NCI-H526 treated with DMSO at 0.1 percent for 48 hours (cell line): ENCODE measurements at places on chromosomes 1 and 21.
A peak's percentile ranks its signal among the peaks of the same experiment; 100 is the strongest.

DNA sequence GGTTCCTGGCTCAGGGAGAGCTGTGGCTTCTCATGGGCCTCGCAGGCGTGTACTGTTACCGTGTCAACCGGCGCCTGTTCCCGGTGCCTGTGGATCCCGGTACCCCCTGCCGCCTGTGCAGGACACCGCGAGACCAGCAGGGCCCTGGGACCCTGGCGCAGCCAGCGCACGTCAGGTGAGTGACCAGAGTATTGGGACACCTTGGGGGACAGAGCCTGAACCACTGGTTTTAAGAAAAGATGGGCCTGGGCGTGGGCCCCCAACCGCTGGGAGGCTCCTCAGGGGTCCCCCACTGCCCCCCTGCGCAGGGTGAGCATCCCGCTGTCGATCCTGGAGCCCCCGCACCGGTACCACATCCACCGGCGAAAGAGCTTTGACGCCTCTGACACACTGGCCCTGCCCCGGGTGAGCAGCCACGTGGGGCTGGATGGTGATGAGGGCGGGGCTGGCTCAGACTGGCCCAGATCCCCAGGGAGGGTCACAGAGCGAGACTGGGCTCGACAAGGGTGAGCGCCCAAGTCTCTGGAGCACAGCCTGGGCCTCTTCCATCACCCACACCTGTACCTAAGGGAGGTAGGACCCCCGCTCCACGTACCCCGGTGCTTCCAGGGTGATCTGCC, 10.5 kb downstream of the MIIP start:
- no peak for DNase-seq

DNA sequence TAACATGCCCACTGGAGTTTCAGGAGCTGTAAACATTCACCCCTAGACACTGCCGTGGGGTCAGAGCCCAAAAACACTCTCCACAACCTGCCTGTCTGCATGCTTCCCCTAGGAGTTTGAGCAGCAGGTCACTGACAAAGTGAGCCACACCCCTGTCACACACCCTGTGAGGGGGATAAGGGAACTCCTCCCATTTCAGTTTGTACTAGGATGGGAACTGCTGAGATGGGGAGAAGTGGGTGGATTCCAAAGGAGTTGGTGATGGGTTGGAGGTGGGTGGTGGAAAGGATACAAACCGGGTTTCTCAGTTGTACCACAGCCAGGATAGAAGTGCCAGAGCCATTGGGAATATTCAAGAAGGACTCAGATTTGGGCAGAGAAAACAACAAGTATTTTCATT, 140.2 kb downstream of the MIS18A start:
- no peak for DNase-seq

DNA sequence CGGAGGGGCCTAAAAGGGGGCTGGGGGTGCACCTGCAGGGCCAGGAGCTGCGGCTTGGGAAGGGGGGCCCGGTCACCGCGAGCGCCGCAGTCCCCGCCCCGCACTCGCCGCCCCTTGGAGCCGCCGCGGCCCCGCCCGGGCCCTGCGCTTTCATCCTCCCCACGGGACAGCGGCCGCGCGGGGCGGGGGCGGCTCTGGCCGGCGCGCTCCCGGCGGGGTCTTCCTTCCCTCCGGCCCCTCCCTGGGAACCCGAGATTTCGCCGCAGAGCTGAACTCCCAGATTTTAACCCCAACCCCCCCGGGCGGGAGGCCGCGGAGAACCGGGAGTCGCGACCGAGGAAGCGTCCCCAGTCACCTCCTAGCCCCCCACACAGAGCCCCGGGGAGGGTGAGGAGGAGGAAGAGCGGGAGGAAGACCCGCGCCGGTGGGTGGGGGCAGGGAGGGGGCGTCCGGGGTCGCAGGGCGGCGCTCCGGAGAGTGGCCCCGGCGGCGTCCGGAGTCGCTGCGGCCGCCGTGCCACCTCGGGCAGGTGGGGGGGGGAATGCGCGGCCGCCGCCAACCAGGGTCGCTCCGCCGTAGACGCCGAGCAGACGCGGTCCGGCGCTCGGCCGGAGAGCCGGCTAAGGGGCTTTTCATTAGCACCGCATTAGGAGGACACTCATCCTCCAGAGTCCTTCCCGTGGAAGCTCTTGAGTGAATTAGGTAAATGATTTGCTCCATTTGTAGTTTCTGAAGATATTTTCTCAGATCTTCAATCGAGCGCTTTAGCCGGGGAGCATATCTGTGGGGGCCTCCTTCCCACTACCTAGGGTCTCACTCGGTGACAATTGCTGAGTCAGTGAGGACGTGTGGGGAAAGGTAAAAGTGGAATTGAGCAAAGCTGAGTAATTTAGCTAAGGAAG, 31.6 kb upstream of the NFIA start:
- no peak for DNase-seq

DNA sequence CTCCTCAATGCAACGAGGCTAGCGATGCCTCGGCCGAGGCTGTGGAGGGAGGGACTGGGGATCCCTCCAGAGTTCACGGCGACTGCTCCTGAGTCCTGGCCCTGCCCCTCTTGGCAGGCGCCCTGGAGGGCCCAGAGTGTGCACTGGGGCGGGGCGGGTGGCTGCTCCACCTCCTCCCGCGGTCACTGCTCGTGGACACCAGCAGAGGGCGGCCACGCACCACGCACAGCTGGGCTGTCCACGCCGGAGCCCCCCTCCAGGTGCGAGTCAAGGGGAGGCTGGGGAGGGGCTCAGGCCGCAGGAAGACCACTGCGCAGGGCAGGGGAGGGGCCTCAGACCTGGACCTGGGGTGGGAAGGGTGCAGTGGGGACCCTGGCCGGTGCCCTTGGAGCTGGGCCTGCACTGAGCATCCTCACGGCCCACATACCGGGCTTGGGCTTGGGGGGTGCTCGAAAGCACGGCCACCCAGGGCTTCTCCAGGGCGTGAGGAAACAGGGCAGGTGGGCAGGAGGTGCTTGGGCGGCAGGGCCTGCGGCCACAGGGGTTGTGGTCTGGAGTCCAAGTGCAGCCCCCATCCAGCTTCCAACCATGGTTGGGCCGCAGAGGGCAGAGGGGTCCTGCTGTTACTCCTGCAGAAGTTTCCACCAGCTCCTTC, 20.6 kb upstream of the TTC34 start:
- DNase-seq, result no peak

DNA sequence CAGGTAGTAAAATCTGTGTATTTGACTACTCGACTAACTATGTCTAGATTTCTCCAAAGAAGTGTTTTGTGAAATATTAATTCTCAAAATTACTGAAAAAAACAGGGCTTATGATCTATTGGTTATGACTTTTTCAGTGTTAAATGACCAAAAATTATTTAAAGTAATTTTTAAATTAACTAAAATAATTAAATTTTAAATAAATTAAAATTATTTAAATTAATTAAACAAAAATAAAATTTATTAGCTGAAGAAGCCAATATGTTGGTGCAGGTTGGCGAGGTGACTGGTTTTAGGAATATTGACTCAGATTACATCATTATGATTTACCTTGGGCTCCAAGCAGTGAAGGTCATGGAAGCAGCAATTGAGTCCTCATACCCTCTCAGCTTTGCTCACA, 483.2 kb downstream of the PTPRC start:
- DNase-seq, result no peak

DNA sequence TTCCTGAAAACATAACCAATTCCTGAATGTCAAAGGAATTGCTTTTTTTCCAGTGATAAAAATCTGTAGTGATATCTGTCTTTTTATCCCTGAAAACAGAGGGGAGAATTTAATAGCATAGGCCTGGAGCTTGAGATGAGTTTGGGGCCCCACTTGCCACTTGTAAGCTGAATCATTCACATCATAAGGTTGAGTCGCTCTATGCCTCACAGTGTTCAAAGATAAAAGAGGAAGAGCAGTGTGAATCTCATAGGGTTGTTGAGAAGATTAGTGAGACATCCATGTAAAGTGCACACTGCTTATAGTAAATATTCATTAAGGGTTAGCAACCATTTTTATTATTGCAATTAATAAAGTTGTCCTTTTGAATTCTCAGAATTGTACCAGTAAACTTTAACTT, 271.3 kb downstream of the DNM3 start:
- DNase-seq, result no peak

GRCh38 chr21:15333951-15334350, 269.2 kb upstream of the NRIP1 start:
- DNase-seq, result no peak

DNA sequence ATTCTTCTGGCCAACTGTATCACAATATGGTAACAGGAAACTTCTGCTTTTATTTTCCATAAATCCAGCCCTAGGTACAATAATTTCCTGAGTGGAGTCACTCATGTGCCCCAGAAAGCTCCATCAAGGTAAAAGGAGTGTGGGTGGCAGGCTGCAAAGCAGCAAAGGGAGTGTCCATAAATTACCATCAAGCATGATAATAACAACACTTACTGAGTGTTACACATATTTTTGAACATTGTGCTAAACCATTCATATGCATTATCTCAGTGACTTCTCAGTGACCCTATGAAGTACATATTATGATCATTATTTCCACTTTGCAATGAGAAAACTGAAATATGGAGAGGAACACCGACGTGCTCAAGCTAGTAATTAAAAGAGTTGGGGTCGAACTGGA, 149.2 kb upstream of the PLXNA2 start:
- DNase-seq, result no peak

DNA sequence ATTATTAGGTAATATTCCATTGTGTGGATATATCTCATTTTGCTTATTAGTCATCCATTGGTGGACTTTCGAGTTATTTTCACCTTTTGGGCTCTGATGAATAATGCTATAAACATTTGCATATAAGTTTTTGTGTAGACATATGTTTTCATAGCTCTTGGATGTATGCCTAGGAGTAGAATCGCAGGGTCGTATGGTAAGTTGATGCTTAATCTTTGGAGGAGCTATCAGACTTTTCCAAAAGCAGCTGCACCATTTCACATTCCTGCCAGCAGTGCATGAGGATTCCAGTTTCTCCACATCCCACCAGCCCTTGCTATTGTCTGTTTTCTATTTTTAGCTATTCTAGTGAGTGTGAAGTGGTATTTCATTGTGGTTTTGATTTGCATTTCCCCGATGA, 120.3 kb upstream of the TMEM51 start:
- DNase-seq, result no peak

- peak; percentile 81 for DNase-seq
These were observed 5.0 kb downstream of the HAPLN2 start for GRCh38 chr1:156623946-156624813.

DNA sequence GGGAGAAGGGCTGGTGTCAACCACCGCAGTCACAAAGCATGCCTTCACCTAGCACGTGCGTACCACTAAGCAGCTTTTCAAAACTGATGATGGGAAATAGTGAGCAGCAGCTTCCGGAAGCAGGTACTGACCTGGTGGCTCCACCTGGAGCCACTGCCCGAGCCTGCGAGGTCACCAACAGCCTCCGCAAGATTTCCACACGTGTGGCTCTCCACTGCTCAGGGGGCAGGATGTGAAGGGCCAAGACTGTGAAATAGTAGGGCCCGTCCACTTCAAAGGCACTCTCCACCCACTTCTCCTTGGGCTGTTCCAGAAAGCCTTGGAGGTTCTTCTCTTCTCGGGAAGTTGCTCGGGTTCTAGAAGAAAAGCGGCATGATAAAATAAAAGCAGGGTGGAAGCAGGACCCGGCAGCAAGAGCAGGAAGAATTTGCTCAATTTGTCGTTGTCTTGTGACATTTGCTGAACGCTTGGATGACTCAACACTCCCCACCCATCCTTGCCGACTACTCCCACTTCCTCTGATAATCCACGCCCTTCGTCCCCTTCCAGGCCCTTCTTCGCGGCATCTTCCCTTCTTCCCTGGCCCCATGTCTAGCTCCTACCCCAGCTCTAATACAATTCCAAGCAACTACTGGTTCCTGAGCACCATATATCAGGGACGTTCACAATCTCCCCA, 124.9 kb upstream of the IFFO2 start:
- DNase-seq, result no peak

- no peak for DNase-seq
These were observed 285.7 kb downstream of the S1PR1 start for GRCh38 chr1:101522486-101522885.

GRCh38 chr1:115838431-115839028, 2.4 kb downstream of the NHLH2 start:
- peak; percentile 72 for DNase-seq

DNA sequence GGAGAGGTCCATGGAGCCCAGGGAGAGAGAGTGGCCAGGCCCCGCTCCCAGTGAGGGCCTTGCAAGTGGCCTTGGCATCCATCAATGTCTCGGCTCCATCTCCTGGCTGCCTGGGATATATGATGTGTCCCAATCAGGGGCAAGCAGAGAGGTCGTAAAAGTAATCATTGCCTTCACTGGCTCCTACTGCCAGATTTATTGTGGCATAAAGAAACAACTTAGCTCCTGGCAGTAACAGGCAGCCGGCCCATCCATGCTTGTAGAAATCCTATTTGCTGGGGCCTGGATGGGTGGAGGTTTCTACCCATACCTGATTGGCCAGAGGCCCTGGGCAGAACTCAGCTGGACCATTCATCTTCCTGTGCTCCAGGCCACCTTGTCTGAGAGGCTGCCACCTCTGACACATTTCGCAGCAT, 272.6 kb downstream of the MATN1 start:
- DNase-seq, result no peak

DNA sequence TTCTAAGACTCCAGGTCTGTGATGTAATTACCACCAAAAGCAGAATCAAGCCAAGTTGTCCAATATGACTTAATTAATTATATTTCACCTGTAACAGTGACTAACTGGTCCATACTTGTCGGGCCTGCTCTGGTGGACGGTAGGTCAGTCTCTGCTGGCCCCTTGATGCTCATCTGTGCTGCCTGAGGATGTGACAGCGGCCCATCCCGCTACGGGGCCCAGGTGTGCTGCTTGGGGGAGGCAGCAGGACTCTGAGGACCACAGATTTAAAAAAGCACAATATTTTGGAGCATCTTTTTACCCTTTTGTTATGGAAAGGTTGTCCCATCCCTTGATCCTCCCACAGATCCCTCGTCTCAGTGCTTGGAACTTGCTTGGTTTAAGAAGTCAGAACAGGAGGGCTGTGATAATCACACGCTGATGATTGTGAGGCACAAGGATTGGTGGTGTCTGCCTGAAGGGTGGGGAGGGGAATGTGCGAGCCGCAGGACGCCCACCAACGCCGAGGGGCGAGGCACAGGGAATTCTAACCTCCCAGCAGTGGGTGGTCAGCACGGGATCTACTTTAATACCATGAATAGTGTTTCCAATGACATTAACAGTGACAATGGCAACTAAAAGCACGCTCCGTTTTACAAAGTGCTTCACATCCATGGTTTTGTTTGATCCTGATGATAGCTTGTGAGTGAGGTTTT, 27.8 kb upstream of the UMODL1 start:
- no peak for DNase-seq

- no peak for DNase-seq
These were observed 32.7 kb downstream of the UMODL1 start for GRCh38 chr21:42103843-42104242.

DNA sequence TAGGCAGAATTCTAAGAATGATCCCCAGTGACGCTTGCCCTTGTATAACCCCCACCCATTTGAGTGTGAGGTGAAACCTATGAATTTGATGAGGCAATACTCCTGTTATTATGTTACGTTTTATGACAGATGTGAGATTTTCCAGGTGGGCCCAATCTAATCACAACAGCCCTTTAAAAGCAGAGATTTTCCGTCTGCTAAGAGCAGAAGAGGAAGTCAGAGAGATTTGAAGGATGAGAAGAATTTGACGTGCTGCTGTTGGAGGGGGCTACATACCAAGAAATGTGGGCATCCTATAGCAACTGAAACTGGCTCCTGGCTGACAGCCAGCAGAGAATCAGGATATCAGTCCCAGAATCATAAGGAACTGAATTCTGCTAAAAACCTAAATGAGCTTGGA, 2.4 kb upstream of the SLC19A2 start:
- no peak for DNase-seq
